ENCODE measurements at places on chromosomes 7 and 10.

DNA sequence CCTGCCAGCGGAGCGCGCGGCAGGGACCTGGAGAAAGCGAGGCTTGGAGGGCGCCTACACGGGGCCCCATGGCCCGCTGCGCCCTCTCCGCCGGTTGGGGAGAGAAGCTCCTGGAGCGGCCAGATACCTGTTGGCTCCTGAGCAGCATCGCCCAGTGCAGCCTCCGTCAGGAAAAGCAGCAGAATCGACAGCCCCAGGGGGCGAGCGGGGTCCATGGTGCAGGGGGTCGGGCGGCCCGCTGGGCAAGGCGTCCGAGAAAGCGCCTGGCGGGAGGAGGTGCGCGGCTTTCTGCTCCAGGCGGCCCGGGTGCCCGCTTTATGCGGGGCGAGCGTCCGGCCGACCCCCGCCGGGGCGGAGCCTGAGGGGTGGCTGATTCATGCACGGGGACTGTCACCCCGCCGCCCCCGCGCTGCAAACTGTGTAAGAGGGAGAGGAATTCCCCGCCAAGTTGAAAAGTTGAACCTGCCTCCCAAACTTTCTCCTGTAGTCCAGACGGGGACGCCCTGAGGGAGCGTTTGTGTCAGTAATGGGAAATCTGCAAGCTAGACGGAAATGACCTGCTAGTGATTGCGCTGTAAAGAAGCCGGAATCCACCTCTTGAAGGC, at the start of gene TFPI2:
Gene TFPI2, minus strand, starts transcription at position 290 of the 605 bp plus-strand sequence. Its CDS starts 75 bp downstream, at position 215.
- peak; percentile 43 for DNase-seq

DNA sequence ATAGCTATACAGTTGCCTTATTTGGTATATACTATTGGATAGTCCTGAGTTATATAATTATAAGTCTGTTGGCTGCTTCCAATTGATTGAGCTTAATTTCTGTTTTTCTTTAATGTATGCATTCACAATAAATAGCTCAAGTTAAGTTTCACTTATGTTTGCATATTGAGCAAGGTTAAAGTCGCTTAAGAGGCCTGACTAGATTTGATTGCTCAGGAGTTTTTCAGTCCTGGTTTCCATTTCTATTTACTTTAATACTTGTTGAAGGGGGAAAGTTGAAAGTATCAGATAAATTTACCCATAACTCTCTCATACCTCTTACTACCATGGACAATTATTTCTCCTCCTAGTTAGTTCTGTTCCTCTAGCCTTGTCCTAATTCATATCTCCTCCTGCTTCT, 294.7 kb downstream of the ARL4A start:
- no peak for DNase-seq

DNA sequence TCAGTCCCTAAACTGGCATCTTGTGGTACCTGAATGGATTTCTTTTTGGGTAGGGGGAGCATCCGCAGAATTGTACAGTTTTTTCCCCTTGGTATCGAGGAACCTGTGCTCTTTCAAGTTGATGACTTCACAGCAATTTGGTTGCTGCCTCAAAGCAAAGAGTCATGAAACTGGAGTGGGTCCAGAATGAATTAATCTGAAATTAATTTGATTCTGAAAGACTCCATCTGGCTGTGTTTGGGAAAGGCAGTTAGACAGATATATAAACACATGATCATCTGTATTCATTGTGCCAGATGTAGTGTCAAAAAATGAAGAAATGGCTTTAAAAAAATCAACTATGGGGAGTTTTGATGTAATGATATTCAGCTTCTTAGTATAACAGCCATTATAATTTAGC, 136.1 kb downstream of the CELF2 start:
- no peak for DNase-seq

DNA sequence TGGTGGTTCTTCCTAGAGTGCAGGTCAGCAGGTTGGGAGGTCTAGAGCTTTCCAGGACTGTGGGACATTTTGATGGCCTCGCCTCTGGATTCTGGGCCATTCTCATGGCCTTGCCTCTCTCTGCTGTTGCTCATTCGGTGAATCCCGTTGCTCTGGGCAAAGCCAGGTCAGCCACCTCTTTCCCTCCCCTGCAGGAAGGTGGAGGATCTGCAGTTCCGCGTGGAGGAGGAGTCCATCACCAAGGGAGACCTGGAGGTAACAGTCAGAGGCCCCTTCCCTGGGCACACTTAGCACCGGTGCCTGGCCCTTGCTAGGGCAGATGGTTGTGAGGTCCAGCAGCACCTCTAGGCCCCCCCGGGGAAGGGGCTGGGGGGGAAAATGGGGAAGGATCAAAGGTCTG, 74.9 kb downstream of the CLIP2 start:
- DNase-seq: no peak

DNA sequence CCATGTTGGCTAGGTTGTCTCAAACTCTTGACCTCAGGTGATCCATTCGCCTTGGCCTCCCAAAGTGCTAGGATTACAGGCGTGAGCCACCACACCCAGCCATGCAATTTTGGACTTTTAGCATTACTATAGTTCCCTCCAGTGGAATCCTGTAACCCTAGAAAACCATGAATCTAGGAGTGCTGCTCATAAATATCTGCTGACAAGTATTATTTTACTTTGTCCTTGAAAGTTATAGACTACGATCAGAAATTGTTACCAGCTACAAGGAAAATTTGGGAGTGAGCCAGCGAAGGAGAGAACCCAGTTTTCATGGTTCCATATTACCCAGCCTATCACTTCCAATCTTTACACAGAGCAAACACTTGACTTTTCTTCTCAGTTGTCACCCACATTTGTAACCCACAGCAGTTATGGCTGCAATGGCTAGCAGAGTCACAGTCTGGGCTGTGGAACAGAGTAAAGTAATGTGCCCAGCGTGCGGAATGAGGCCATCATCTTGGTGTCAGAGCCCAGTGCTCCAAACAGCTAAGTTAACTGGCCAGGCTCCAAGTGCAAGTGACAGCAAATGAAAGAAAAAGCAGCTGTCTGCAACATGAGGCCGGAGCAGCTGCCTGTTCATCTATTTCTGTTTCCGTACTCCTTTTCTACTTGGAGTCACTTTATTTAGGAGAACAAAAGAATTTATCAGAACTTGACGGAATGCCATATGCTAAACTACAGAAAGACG, 29.9 kb downstream of the ZC3HC1 start:
- DNase-seq: no peak

GRCh38 chr7:2621948-2622640, 9.7 kb upstream of the TTYH3 start:
- DNase-seq: peak; percentile 76

- no peak for DNase-seq
These were observed 392.5 kb upstream of the ETV1 start for GRCh38 chr7:14381936-14382335.

DNA sequence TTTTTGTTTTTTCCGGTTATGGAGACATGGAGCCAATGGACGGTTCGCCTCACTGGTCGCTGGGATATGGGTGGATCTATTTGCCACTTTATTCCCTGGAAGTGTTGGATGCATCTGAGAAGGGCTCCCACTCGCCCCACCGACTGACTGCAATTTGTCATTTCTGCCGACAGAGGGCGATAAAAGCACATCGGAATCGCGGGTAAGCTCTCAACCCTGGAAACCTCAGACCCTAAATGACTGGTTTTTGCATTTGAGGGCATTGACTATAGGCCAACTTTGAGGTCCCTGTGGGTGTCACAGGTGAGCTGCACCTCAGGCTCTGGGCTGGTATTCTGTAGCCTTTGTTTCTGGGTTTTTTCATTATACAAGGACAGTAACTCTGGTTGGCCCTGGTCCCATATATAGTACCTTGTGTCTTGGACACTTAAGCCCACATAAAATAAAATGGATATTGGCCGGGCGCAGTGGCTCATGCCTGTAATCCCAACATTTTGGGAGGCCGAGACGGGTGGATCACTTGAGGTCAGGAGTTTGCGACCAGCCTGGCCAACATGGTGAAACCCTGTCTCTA, 11.9 kb upstream of the OPALIN start:
- peak; percentile 43 for DNase-seq

DNA sequence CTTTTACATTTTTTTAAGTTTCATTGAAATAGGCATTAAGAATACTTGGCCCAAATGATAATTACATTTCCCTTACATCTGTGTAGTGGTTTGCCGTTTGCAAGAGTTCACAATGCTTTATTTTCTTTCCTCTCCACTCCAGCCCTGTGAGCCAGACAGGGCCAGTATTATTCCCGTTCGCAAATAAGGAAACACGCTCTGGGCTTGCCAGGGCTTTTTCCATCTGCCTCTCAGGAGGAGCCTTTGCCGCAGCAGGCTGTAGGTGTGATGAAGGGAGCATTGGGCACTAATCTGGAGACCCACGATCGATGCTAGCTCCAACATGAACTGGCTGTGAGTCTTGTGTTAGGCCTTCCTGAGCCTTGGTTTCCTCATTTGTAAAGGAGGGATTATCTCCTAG, 154.4 kb downstream of the GALNT17 start:
- DNase-seq: no peak

DNA sequence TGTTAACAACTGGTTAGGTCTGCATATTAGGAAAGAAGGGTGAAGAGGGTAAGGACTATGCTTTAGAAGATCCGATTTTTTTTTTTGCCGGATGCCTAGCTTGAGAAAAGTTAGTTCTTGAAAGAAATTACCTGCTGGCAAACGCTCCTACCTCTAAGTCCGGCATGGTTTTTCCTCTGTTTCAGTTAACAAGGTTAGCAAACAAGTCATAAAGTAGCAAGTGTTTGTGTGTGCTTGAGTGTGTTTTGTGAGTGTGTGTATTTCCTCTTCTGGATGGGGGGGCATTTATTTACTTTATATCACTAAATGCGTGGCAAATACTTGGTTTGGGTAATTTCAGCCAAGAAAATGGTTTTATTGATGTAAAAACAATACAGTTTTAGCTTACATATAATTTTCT, 195.6 kb downstream of the SUGCT start:
- DNase-seq: no peak

DNA sequence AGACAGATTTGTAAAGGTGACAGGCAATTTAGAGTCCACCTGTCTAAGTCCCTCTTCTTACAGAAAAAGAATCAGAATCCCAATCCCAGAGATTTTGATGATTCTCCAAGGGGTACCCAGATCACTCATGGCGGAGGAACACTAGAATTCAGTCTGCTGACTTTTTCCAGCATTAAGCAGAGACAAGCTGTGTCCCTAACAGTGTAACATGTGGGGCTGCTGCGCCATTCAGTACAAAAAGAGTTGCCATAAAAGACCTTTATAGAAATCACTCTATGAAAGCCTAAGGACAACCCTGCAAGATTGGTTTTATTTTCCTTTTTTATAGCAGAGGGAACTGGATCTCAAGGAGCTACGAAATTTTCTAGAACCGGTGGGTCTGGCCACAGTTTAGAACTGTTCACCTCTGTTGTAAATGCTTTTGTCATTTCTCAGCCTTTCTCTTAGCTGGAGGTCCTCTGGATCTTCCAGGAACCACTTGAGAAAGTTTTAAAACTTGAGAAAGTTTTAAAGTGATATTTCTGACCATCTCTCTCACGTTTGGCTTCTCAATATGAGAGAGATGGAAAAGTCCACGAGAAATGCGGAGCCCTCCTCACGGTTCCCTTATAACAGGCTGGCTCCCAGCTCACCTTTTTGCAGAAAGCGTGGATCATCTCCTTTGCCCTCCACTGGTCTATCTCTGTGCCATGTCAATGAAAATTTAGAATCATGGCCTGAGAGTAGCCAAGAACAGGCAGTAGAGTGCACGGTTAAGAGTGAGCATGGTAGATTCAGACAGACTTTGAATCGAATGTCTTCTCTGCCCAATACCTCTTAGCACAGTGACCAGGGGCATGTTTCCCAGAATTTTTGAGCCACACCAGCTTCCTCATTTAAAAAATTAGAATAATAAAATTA, 826 bp downstream of the GIMAP7 start:
- DNase-seq: no peak

- no peak for DNase-seq
These were observed 273.8 kb downstream of the NRG3 start for GRCh38 chr10:82148764-82149163.

DNA sequence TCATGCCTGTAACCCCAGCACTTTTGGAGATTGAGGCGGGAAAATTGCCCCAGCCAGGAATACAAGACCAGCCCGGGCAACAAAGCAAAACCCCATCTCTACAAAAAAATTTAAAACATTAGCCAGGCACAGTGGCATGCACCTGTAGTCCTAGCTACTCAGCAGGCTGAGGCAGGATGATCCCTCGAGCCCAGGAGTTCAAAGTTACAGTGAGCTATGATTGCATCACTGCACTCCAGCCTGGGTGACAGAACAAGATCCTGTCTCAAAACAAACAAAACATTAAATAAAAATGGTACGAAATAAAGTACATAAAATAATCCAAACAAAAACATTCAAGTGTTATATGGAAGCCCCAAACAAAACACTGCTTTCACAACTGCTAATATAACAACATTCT, 125.0 kb downstream of the SNX13 start:
- no peak for DNase-seq

- no peak for DNase-seq
These were observed 180.0 kb upstream of the ADCY1 start for GRCh38 chr7:45394117-45394708.

DNA sequence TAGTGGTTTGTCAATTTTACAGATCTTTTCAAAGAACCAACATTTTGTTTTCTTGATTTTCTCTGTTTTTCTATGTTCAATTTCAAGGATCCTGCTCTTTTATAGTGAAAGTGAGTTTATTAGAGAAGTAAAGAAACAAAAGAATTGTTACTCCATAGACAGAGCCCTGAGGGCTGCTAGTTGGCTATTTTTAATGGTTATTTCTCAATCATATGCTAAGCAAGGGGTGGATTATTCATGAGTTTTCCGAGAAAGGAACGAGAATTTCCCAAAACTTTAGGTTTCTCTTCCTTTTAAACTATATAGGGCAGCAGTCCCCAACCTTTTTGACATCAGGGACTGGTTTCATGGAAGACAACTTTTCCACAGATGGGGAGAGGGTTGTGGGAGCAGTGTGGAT, 165.0 kb downstream of the CCSER2 start:
- no peak for DNase-seq

GRCh38 chr7:27895551-27895950, 155.6 kb downstream of the TAX1BP1 start:
- DNase-seq: no peak

GRCh38 chr10:71611131-71611530, 108.4 kb downstream of the C10orf105 start:
- DNase-seq: no peak

DNA sequence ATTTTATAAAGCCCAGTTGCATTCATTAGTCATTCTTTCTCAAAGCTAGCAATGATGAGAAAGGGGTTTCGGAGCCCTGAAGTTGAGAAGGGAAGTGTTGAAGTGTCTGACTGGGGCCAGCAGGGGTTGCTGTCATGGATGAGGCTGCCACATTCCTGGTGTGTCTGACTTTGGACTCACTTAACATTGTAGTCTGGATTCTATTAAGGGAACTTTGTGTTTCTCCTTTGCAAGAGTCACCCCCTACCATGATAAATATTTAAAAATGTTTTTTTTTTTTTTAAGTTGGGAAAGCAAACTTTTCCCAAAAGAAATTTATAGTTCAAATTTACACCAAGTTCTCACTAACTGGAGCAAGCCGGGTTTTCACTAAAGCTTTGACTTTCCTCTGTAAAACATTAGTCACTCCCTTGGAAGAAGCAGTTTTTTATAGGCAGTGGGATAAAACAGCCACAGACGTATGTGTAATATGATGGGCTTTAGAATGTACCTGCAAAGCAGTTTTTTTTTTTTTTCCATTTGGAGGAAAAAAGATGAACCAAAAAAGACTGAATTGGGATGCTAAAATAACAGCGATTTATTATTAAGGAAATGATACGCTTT, 243.6 kb downstream of the TWIST1 start:
- no peak for DNase-seq

GRCh38 chr7:128916643-128916915, 6.1 kb upstream of the KCP start:
- DNase-seq: no peak

Data from H1 (cell line).